IMR-90 (cell line): ENCODE measurements at places on chromosomes 12 and 14. TPM values are rescaled to one million over a fixed set of nuclear protein-coding genes. Genes with fewer than 3 reads are reported as not detected.

The P2RX2 gene
- not detected in 2 replicates for total RNA-seq

The CLEC4C gene
- not detected in 2 replicates for total RNA-seq

The TCL1B gene
- not detected in 2 replicates for total RNA-seq

The LRRC9 gene
- total RNA-seq: not detected in 2 replicates

The FGF23 gene
- not detected in 2 replicates for total RNA-seq

The CCDC60 gene
- total RNA-seq: not detected in 2 replicates

The CCER1 gene
- total RNA-seq: not detected in 2 replicates

The VWF gene
- total RNA-seq: under 0.01 TPM in 2 replicates

The GALNT6 gene
- 21.4 and 23.7 TPM in 2 replicates for total RNA-seq

The GLIPR1 gene
- 244 and 327 TPM in 2 replicates for total RNA-seq

The GABARAPL1 gene
- total RNA-seq: 51.6 and 63.0 TPM in 2 replicates

The RNASE1 gene
- total RNA-seq: not detected in 2 replicates

The LMNTD1 gene
- 4.3 and 4.7 TPM in 2 replicates for total RNA-seq

The TSPAN11 gene
- total RNA-seq: 0.18 and 0.28 TPM in 2 replicates

The HOXC4 gene
- under 0.01 TPM in 1 of 2 replicates, not detected in the other for total RNA-seq

The SPX gene
- under 0.01 and 0.28 TPM in 2 replicates for total RNA-seq

The ACADS gene
- total RNA-seq: 2.9 and 3.1 TPM in 2 replicates

The OLR1 gene
- 2.5 and 3.2 TPM in 2 replicates for total RNA-seq

The GPR84 gene
- total RNA-seq: not detected in 2 replicates

The TULP3 gene
- total RNA-seq: 31.1 and 35.5 TPM in 2 replicates
